ENCODE measurements at places on chromosomes 16 and 17.
A peak's percentile ranks its signal among the peaks of the same experiment; 100 is the strongest.

DNA sequence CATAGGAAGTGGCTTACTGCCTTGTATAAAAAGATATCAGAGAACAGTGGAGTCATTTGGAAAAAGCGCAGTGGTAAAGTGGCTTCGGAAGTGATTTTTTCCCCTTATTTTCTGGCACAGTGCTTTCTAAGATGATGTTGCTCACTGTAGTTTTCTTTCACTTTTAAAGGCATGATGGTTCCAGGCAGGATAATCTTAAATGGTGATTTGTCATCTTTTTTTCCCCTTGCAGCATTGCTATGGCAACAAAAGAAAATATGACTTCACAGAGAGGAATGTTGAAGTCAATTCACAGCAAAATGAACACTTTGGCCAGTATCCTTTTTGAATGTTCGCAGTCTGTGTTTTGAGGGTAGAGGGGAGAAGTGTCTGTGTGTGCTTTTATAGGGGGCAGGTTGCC lies 42.5 kb downstream of the GOSR1 start:
- DNase-seq, result no peak

- DNase-seq, result no peak
Observed at GRCh38 chr17:74877592-74878548, 5.1 kb upstream of the FDXR start.

GRCh38 chr17:61015966-61016365 lies 338.3 kb downstream of the BCAS3 start:
- DNase-seq, result no peak

DNA sequence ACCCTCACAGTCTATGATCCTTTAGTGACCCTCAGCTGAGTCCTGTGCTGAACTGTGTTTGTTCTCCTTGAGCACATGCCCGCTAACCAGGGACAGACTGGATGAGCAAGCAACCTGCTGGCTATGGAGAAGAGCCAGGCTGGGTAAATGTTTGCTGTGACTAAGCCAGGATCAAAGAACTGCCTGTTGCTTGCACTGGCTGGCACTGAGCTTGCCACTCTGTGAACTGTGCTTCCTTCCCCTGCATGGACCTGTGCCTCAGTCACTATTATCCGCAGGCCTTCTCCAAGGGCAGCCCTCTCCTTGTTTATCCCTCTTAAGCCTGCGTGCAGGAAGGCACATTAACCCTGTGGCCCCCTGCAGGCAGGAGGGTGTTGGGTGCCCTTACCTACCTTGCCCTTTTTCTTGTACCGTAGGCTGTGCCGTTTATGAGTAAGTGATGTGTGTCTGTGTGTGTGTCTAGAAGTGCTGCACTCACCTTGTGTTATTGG lies 7.4 kb downstream of the PNPO start:
- no peak for DNase-seq

DNA sequence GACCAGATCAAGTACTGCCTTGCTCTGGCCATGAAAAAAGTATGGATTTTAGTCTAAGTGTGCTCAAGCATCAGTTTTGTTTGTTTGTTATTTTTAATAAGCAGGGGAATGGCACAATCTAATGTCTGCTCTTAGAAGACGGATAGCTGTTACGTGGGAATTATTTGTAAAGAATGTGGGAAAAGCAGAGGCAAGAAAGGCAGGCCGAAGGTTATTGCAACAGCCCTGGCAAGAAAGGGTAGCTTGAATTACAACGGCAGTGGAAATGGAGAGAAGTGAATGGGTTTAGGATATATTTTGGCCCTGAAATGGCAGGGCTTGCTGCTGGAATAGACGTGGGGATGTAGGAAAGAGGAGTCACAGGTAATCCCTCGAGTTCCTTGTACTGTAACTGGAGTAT lies 987 bp upstream of the HASPIN start:
- no peak for DNase-seq

DNA sequence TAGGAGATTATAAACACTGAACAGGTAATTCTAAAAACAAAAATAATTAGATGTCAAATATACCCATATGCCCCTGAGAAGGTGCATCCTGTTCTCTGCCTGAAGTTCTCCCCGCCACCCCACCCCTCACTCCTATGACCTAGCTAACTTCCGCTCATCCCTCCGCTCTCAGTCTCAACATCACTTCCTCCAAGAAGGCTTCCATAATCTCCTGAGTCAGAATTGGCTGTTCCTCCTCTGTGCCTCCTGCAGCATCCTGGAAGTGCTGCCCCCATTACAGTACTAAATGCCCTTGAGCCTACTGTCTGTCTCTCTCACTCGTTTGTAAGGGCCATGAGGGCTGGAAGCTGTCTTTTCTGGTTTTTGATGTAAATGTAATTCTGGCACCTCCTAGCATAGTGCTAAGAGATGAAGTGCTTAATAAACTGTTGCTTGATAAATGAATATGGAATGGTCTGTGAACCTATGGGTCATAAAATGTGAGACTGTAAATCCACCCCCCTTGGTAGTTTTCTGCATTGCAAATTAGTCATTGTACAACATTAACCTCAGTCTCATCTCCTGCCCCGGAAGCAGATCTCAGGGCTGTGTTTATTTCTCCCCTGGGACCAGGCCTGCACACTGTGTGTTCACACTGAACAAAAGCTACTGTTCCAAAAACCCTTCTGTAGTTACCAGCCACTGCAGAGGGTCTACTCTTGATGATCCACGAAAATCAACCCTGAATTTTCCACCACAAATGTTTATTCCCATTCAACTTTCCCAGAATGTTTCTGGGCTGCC lies 3.9 kb upstream of the MYO1D start:
- no peak for DNase-seq

DNA sequence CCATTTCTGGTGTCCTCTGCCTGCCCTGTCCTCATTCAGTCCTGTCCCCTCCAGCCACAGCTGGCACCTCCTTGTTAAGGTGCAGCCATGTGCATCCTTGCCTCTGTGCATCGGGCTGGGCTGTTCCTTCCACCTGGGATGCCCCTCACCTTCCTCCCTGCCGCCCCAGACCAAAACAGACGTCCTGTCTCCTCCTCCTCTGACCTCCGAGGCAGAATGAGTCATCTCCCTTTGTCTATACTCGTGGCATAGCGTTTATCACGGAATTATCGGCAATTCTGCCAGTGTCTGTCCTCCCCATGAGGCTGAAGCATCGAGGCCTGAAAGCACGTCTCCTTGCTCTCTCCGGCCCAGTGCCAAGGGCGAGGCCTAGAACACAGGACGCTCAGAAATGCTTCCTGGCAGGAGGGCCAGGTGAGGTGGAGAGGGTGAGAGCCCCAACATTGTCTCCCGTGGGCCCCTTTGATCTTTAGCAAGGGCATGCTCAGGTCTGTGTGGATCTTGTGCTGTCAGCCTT lies 4.6 kb downstream of the RAI1 start:
- no peak for DNase-seq

GRCh38 chr17:54945671-54946070 lies 22.8 kb downstream of the COX11 start:
- DNase-seq, result no peak

GRCh38 chr17:42781639-42782165 lies 1.3 kb downstream of the WNK4 start:
- DNase-seq, result no peak

DNA sequence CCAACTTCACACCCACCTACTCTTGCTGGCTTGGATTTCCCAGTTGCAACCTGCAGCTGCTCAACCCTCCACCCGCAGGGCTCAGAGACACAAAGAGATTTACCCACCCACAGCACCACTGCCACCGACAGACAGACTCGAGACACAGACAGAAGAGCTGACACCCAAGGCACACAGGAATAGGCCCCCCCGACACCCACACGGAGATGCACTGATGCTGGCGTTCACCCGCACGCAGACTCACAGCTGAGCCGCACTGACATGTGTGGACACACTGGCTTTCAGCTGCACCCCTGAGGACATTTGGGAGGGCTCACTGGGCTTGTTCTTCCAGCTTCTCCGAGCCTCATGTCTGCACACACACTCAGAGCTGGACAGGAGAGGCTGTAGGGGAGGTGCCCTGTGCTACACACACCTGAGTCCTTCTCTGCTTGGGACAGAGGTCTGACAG lies 8.2 kb downstream of the STX1B start:
- DNase-seq, result no peak

- DNase-seq, result no peak
Observed at GRCh38 chr17:15036238-15036637, 228.9 kb downstream of the PMP22 start.

- no peak for DNase-seq
Observed at GRCh38 chr17:49339354-49339753, 22.7 kb downstream of the ZNF652 start.

DNA sequence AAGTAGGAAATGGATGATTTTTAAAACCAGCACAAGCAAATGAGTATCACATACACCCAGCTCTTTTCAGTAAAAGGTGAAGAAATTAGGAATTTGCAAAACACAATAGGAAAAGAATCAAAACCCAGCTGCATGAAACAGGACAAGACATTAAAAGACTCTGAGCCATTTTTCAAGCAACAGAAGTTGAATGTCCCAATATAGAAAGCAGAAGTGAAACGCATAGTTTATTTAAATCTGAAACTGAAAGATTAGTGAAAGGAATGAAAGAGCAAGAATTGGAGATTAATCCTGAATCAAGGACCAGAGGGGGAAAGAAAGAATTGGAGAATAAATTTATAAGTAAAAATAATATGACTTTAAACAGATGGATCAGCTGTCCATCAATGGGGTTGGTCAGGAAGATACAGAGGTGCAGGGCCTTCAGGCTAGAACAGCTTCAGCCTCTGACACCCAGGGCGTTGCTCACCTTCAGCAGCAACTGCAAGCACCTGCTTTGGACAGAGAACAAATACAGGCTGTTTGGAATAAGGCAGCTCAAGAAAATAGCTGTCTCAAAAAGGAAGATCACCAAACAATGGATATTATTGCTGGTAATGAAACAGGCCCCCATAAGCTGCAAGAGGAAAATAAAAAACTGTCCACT lies 3.9 kb upstream of the ARHGAP17 start:
- DNase-seq, result no peak

GRCh38 chr17:45293413-45294211 lies 23.2 kb downstream of the MAP3K14 start:
- no peak for DNase-seq

DNA sequence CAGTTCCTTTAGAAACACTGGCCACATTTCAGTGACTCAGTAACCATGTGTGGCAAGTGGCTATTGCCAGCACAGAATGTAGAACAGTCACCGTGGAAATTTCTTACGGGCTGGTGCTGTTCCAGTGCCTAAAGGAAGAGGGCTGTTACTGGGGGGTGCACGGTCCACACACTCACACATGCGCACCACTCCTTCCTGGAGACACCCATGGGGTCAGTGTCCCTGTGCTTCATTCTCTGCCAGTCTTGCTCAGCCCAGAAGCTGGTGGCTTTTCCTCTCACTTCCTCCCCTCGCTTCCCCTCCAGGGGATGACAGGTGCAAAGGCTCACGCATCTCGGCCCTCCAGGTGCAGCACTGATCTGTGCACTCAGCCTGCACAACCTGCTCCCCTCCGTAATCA lies 115.6 kb downstream of the CCDC182 start:
- DNase-seq, result no peak

GRCh38 chr17:14582996-14583395 lies 282.1 kb downstream of the HS3ST3B1 start:
- DNase-seq, result no peak

DNA sequence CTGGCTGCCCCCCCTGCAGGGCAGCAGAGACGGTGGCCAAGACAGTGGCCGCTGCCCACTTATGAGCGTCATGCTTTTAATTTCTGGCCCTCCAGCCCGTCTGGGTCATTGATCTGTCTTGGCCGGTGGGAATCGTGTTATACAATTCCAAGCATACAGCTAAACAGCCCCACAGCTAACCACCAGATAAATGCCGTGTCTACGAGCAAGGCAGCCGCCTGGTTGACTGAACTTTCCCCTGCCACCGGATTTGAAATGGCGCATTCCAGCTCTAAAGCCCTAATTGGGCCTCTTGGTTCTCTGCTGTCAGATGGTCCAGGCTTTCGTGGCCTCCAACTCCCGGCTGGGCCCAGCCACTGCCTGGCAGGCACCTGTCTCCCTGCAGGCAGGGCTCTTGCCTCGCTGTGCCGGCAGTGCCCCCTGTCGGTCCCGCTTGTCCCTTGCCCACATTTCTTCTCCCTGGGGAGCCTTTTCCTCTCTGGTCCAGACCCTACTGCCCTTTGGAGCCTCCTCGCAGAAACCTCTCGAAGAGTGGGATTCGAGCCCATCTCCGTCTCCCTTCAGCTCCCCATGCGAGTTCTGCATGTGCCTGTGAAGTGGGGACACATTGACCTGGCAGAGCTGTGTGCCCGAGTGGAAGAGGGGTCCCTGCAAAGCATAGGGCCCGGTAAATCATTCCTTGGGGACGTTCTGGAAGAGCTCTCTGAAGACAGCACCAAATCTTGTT lies 1.8 kb upstream of the RBFOX3 start:
- DNase-seq, result peak; percentile 7

GRCh38 chr16:58454178-58454577 lies 45.8 kb upstream of the NDRG4 start:
- no peak for DNase-seq

- DNase-seq, result no peak
Observed at GRCh38 chr17:75514919-75515495, 330 bp downstream of the CASKIN2 start.

- no peak for DNase-seq
Observed at GRCh38 chr17:34300652-34301370, 15.3 kb downstream of the CCL11 start.

GRCh38 chr16:78584991-78585390 lies 485.5 kb downstream of the WWOX start:
- DNase-seq, result no peak

- DNase-seq, result no peak
Observed at GRCh38 chr16:77330332-77331042, 104.3 kb downstream of the ADAMTS18 start.

- no peak for DNase-seq
Observed at GRCh38 chr17:50649042-50649908, 14.6 kb downstream of the ABCC3 start.

DNA sequence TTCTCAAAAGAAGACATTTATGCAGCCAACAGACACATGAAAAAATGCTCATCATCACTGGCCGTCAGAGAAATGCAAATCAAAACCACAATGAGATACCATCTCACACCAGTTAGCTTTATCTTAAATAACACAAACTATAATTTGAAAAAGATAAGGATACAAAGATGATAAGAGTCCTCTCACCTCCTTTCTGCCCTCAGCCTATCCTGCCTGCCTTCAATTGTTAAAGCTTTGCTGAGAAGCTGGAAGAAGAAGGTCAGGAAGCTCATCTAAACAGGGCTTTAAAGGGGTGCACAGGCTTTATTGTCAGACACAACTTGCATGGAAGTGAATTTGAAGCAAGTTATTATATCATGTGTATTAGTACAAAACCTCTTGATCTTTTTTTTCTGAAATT lies 676.3 kb upstream of the GOT2 start:
- no peak for DNase-seq

GRCh38 chr17:41394254-41394996 lies 3.0 kb downstream of the KRT31 start:
- no peak for DNase-seq

GRCh38 chr16:58577141-58577540 lies 52.5 kb downstream of the CNOT1 start:
- no peak for DNase-seq
